ENCODE measurements at places on chromosomes 7 and 10.

GRCh38 chr10:116925056-116925455 lies 75.8 kb downstream of the ENO4 start:
- DNase-seq: no peak

- no peak for DNase-seq
These were observed 298.6 kb upstream of the MTPN start for GRCh38 chr7:136275794-136276193.

DNA sequence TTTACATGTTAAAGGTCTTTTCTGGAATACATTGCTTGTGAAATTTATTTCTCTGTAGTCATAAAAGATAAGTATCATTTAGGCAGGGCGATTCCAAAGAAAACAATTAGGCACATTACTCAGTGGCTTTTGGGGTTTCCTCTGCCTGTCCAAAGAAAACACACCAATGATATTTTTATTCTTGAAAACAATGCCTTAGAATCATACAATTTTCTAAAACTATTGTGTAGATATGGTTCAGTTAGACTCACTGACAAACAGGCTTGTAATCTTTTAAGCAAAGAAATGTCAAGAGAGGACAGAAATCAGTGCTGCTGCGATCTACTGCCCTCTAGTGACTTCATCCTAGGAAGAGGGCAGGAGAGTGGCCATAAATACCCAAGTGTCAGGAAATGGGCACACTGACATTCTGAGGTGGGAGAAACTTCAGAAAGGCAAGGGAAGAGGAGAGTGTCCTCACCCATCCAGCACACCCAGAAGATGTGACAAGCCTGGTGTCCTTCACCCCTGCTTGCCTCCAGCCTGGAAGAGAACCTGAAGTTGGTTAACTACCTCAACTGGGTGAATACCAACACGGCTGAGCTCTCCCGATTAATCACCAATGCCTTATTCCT lies 120.5 kb downstream of the GALNT11 start:
- no peak for DNase-seq

GRCh38 chr10:5525561-5526341 lies 990 bp downstream of the CALML3 start:
- no peak for DNase-seq

GRCh38 chr10:132056663-132057062 lies 9.1 kb upstream of the JAKMIP3 start:
- no peak for DNase-seq

- DNase-seq: no peak
These were observed 7.4 kb upstream of the EEPD1 start for GRCh38 chr7:36145686-36146085.

DNA sequence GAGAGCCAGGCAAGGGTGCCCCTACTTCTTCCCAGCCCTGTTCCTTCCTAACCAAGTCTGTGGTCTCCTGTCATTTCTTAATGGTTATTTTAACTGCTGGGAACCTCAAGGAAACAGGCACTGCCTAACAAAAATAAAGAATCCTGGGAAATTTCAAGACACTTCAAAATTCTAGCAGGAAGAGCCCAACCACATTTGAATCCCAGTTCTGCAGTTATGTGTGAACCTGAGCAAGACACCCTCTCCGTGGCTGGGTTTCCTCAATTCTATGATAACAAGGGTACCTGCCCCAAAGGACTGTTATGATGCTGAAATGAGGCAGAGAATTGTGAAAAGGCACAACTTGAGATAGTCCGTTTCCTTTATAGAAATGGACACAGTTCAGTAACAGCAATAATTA lies 36.2 kb upstream of the DUSP5 start:
- no peak for DNase-seq

DNA sequence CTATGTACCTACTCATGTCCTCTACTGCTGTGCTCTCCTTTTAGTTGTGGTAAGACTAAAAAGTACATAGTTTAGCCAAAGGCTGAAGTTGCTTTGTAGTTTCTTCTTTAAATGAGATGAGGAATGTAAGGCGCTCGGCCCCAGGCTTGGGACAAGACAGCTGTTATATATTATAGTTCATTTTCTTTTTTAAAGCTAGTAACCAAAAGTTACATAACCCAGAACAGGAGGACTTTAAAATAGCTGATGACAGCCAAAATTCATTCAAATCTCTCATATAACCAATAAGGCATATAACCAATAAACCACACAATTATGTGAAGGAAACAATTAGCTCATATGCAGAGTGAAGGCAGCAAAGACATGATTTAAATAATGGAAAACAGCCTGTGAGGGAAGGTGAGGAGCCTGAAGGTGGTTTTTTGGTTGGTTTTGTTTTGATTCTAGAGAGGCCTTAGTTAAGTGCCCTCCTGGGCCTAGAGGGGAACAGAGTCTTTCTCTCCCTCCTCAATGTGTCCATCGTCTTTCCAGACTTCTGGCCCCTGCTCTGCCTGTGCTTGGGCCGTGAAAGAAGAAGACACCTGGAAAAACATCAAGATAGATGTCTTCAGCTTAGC lies 35.8 kb downstream of the SLC26A4 start:
- DNase-seq: no peak

- DNase-seq: no peak
These were observed 18.2 kb downstream of the WAC start for GRCh38 chr10:28551086-28551485.

GRCh38 chr7:78234634-78235033 lies 436.1 kb downstream of the PHTF2 start:
- DNase-seq: no peak

- no peak for DNase-seq
These were observed 345.5 kb downstream of the DNAJB6 start for GRCh38 chr7:157682064-157682945.

- no peak for DNase-seq
These were observed 324.3 kb downstream of the DNAJB6 start for GRCh38 chr7:157660971-157661610.

GRCh38 chr7:138212314-138212713 lies 136.1 kb downstream of the AKR1D1 start:
- no peak for DNase-seq

GRCh38 chr10:27474741-27475140 lies 29.4 kb upstream of the RAB18 start:
- no peak for DNase-seq

- no peak for DNase-seq
These were observed 221.3 kb downstream of the PAXIP1 start for GRCh38 chr7:154781369-154782303.

DNA sequence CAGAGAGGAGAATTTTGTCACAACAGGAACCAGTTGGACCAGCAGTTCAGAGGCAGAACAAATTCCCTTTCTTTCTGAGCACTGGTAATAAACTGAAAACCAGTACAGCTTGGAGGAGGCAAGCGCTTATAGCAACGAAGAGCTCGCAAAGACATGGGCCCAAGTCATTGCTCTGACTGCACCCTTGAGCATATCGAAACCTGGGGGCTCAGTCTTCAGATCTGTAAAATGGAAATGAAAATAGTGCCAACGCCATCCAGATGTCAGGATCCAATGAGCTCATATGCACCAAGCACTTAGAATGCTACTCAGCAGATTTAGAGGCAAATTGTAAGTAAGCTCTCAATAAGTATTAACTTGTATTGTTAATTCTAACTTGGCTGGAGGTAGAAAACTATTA lies 14.4 kb upstream of the CALU start:
- no peak for DNase-seq

DNA sequence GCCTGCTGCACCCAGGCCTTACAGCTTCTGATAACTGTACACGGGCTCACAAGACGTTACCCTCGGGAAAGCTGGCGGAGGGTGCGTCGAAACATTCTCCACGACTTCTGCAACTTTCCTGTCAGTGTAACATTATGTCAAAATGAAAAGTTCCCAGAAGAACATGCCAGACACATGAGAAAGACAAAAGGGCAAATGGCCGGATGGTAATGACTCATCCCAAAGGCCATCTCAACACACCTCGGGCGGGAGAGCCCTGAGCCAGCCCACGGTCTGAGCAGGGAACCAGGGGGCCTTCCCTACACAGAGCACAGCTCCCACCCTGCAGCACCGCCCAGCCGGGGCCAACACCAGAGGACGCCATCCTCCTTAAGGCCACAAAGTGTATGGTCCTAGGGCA lies 118.7 kb downstream of the MAD1L1 start:
- DNase-seq: no peak

- no peak for DNase-seq
These were observed 26.7 kb downstream of the ELAPOR2 start for GRCh38 chr7:87032604-87033339.

GRCh38 chr10:36675458-36675880 lies 449.9 kb upstream of the ANKRD30A start:
- no peak for DNase-seq

GRCh38 chr7:111266613-111267012 lies 175.7 kb downstream of the LRRN3 start:
- no peak for DNase-seq

- DNase-seq: no peak
These were observed 122.5 kb upstream of the SEM1 start for GRCh38 chr7:96832092-96832662.

DNA sequence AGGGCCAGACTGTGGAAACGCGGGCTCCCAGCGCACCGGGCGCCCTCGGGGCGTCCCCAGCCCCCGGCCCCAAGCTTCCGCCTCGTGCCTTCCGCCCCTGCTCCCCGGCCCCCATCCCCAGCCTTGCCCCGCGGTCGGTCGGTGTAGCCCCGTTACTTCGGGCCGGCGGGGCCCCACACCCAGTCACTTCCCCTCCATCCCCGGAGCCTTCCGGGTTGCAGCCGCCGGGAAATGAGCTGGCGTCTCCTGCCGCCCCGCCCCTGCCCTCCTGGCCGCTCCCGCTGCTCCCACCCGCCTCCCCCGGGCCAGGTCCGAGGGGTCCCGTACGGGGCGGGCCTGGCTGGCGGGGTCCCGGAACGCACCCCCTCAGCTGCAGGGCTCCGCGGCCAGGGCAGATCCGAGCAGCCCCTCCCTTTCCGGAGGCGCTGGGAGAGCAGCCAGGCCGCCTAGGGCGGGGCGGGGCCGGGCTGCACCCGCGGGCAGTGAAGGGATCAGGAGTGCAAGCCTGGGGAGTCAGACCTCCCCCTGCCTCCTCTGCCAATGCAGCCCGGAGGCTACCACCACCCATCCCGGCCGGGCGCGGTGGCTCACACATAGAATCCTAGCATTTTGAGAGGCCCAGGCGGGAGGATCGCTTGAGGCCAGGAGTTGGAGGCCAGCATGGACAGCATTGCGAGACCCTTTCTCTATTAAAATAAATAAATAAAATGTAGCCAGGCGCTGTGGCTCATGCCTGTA lies 709 bp downstream of the ARPC1B start:
- no peak for DNase-seq

GRCh38 chr7:105614341-105614840 lies 33.1 kb upstream of the EFCAB10 start:
- DNase-seq: no peak

GRCh38 chr7:101869026-101869900 lies 51.8 kb downstream of the CUX1 start:
- DNase-seq: no peak

- peak; percentile 12 for DNase-seq
These were observed 7.3 kb downstream of the LRRN3 start for GRCh38 chr7:111098011-111098925.

DNA sequence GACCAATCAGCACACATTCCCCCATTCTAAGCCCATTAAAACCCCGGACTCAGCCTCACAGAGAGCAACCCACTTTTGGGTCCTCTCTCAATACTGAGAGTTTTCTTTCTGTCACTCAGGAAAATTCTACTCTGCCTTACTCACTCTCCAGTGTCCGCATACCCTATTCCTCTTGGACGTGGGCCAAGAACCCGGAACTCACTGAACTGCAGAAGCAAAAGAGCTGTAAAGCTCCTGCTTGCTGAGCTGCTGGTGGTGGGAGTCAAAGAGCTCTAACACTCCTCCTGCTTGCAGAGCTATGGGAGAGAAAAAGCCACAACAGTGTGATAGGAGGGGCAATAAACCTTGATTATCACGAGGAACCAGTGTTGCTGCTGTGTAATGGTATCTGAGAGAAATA lies 386.9 kb downstream of the POM121L12 start:
- no peak for DNase-seq

DNA sequence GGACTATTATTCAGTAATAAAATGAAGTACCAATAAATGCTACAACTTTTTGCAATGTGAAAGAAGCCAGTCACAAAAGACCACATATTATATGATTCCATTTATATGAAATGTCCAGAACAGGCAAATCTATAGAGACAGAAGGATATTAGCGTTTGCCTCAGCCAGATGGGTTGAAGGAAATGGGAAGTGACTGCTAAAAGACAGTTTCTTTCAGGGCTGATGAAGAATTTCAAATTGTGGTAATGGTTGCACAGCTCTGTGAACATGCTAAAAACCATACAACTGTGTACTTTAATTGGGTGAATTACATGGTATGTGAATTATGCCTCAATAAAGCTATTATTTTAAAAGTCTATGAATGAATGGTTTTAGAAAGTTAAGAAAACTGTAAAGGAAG lies 23.9 kb upstream of the REEP3 start:
- DNase-seq: no peak

DNA sequence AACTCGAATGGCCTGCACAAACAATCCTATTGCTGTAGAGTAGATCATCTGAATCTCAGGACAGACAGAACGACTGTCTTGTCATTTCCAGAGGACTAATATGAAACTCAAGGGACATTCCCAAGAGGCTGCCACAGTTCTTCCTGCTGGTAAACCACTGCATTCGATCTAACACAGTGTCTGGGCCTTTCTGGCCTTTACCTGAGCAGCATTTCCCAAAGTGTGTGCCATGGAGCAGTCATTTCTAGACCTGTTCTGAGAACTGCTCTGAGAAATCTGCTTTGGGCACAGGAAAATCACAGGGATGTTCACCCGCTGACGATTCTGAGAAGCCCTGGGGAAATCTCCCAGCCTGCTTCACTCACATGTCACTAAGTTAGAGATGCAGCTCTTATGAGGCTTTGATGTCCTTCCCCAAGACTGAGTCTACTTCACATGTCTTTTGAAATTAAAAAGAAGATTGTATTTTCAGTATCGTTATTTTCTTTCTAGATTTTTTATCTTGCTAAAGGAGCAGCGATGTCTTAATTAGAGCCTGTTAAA lies 18.4 kb downstream of the GPNMB start:
- DNase-seq: no peak

GRCh38 chr10:112616647-112617046 lies 169.6 kb downstream of the VTI1A start:
- no peak for DNase-seq

DNA sequence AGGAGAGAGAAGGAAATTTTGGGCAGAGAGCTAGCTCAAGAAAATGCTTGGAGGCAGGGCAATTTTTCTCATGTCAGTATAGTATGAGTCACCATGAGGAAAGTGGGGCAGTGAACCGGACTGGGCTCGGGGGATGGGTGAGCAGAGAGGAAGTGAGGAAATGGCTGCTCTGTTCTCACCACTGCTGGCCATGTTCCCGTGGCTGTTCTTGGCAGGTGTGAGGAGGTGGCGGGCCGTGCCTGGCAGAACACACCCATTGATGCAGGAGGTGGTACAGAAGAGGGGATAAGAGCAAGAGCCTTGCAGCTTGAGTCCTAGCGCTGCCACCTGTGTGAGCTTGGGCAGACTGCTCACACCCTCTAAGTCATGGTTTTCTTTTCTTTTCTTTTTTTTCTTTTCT lies 304.4 kb upstream of the LYZL1 start:
- DNase-seq: no peak

- no peak for DNase-seq
These were observed 94.1 kb downstream of the PFKFB3 start for GRCh38 chr10:6296828-6297251.
